ENCODE measurements at places on chromosomes 12 and 14.
A peak's percentile ranks its signal among the peaks of the same experiment; 100 is the strongest.

DNA sequence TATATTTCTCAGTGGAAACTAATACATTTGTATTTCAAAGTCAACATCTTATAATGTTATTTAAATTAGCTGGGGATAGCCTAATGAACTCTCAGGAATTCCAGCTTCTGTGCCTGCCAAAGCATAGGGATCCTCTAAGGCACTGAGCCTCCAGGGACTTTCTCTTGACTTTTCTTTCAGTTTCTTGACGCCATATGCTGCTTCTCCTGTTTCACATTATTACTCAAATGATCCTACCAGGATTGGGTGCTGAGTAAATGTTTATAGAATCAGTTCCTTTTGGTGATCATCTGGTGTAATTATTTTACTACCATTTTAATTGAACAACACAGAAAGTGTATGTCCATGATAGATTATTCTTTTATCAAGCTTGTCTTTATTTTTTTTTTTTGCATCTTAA lies 7.9 kb downstream of the METTL25 start:
- no peak overlapping the region for H3K4me3 ChIP-seq
- no peak overlapping the region for H3K27ac ChIP-seq
- DNase-seq, result no peak
- H3K4me1 ChIP-seq, result peaks cover 4% of the 10 kb centered on the region

- no peak overlapping the region for H3K4me3 ChIP-seq
- no peaks in the 10 kb centered on the region for H3K4me1 ChIP-seq
- H3K27ac ChIP-seq, result no peak overlapping the region
- no peak for DNase-seq
Observed at GRCh38 chr12:77401770-77402081, 336.4 kb upstream of the E2F7 start.

DNA sequence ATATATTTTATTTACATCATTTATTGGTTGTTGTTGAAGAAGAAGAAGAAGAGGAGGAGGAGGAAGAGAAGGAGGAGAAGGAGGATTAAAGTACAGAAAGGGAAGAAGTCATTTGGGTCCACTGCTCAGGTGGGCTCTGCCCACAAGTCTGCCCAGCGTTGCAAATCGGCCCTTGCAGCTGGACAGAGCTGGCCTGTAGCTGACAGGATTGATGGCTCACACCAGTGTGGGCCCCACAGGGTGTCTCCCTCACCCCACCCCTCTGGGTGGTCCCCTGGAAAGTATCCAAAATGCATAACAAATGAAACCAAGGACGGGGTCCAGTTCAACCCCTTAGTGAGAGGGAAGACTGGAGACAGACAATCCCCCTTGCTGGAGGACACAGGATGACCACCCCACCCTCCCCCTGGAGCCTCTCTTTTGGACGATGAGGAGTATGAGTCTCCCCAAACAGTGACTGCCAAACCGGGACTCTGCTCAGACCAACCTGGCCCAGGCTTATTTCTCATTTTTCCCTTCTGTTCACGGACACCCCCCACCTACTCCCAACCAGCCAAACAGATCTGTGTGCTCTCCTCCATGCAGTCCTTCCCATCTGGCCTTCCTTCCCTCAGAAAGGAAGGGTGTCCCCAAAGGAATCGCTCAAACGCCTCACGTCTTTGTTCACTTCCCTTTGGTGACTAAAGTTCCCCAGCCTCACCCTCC lies 17.7 kb downstream of the DPF3 start:
- peak overlapping the region; percentile 63 for H3K27ac ChIP-seq
- peaks cover 12% of the 10 kb centered on the region for H3K36me3 ChIP-seq
- H3K4me3 ChIP-seq, result no peak overlapping the region
- DNase-seq, result no peak

DNA sequence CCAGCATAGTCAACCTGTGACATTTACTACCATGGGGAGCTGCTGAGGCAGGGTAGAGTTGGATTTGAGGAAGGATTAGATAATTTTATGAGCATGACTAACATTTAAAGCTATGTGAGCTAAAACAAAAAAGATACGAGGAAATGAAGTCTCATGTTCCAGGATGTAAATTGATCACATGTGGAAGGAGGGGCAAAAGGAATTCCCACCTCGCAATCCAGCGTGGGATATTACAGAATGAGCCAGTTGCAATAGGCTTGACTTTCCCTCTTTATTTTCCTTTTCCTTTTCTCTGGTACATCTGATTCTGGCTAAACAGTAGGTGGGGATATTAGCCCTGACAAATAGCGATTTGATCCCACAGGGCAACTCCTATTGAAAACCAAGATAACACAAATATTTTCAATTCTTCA lies 214.9 kb upstream of the HMGA2 start:
- H3K36me3 ChIP-seq, result no peaks in the 10 kb centered on the region
- peaks cover 20% of the 10 kb centered on the region for H3K27me3 ChIP-seq
- H3K4me3 ChIP-seq, result no peak overlapping the region
- no peak for DNase-seq

- H3K4me1 ChIP-seq, result no peaks in the 10 kb centered on the region
- no peaks in the 10 kb centered on the region for H3K36me3 ChIP-seq
- no peaks in the 10 kb centered on the region for H3K27me3 ChIP-seq
Observed at GRCh38 chr12:57250956-57251355, at the start of gene STAC3. STAC3 (minus strand) TSS chr12:57251187; CDS start chr12:57249636, 1,551 bp downstream.

GRCh38 chr14:64391986-64392385 lies 3.8 kb downstream of the MTHFD1 start:
- H3K27ac ChIP-seq, result peak overlapping the region; percentile 83
- no peaks in the 10 kb centered on the region for H3K27me3 ChIP-seq
- no peak for DNase-seq
- peaks cover 10% of the 10 kb centered on the region for H3K36me3 ChIP-seq

DNA sequence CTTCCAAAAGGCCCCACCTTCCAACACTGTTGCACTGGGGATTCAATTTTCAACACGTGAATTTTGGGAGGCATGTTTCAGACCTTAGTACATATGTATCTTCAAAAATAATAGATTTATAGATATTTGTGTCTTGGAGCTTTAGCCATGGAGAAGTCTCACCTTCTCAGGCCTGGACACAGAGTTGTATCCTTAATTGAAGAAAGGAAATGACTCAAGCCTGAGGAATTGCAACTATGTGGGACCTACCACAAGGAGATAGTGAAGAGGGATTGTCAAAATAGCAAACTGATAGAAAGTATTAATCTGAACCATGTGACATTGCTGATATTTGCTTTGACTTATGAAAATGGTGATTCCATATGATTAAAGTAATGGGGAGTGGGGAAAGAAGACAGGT lies 89.8 kb downstream of the ACSS3 start:
- H3K4me3 ChIP-seq, result no peak overlapping the region
- no peaks in the 10 kb centered on the region for H3K36me3 ChIP-seq
- no peak overlapping the region for H3K27ac ChIP-seq
- H3K4me1 ChIP-seq, result no peaks in the 10 kb centered on the region
- no peak for DNase-seq

- H3K4me1 ChIP-seq, result peaks cover 26% of the 10 kb centered on the region
- H3K27me3 ChIP-seq, result no peaks in the 10 kb centered on the region
- peaks cover 9% of the 10 kb centered on the region for H3K36me3 ChIP-seq
- H3K4me3 ChIP-seq, result no peak overlapping the region
- DNase-seq, result no peak
- H3K27ac ChIP-seq, result peak overlapping the region; percentile 11
Observed at GRCh38 chr14:50006141-50006540, 110.2 kb downstream of the VCPKMT start.

DNA sequence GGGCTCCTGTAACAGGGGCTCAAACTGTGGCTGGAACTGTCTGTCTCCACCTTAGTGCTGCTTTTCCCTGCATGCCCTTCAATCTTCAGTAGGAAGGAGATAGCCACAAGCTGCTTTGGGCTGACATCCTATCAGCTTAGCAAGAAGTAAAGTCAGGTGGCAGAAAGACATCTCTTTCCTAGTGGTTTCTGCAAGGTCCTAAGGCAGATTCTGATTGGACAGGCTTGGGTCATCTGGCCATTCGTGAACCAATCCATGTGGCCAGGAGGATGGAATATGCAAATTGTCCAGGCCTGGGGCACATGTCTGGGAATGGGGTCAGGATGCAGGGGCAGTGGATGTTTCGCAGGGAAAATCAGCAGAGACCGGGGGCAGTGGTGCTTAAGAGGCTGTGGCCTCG lies 5.2 kb downstream of the RITA1 start:
- no peak overlapping the region for H3K4me3 ChIP-seq
- no peak overlapping the region for H3K27ac ChIP-seq
- no peaks in the 10 kb centered on the region for H3K27me3 ChIP-seq
- peaks cover 6% of the 10 kb centered on the region for H3K36me3 ChIP-seq
- H3K4me1 ChIP-seq, result peaks cover 17% of the 10 kb centered on the region

DNA sequence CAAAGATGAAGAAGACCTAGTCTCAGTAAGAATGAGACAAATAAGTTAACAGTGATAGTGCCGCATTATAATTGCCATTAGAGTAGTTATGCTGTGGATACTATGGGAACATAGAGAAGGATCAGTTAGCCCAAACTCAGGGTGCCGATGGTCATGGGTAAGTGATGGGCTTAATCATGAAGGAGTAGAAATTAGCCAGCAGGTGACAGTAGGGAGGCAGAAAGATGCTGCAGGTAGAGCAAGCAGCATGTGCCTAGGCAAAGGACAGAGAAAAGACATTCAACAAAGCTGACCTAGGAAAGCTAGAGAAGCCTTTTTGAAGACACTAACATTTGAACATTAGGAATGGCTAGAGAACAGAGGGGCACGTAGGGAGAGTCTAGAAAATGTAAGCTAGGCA lies 30.6 kb upstream of the PTPRQ start:
- no peaks in the 10 kb centered on the region for H3K36me3 ChIP-seq
- no peak overlapping the region for H3K27ac ChIP-seq
- H3K4me3 ChIP-seq, result no peak overlapping the region
- H3K27me3 ChIP-seq, result peaks cover 2% of the 10 kb centered on the region
- DNase-seq, result no peak
- no peaks in the 10 kb centered on the region for H3K4me1 ChIP-seq

GRCh38 chr14:95137804-95138167 lies 19.5 kb downstream of the DICER1 start:
- H3K27ac ChIP-seq, result peak overlapping the region; percentile 86
- no peaks in the 10 kb centered on the region for H3K27me3 ChIP-seq
- H3K4me3 ChIP-seq, result no peak overlapping the region
- peaks cover 72% of the 10 kb centered on the region for H3K4me1 ChIP-seq
- peaks cover 11% of the 10 kb centered on the region for H3K36me3 ChIP-seq

DNA sequence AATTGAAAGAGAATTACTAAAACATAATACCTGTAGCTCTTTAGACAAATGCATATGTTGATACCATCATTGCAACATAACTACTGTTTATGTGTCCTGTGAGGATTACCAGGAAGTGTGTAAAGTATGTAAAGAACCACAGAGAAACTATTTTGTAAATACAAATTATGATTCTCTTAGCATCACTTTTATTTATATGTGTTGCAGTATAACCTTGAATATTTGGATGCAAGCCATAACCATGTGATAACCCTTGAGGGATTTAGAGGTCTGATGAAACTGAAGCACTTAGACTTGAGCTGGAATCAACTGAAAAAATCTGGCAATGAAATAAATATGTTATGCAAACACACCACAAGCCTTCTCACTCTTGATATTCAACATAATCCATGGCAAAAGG lies 77.5 kb downstream of the LRRC9 start:
- no peaks in the 10 kb centered on the region for H3K4me1 ChIP-seq
- H3K27ac ChIP-seq, result no peak overlapping the region
- DNase-seq, result no peak
- no peaks in the 10 kb centered on the region for H3K36me3 ChIP-seq
- peaks cover 26% of the 10 kb centered on the region for H3K27me3 ChIP-seq

DNA sequence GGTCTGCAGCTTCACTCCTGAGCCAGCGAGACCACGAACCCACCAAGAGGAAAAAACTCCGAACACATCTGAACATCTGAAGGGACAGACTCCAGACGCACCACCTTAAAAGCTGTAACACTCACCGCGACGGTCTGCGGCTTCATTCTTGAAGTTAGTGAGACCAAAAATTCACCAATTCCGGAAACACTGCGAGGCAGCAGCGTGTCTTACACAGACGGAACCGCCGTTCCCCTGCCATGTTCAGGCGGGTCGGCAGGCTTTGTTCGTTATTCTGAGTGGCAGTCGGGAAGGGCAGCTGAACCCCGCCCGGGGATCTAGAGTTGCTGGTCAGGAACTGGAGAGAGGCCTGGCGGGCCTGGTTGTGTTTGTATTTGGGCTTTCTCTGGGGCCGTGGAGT lies 20.3 kb upstream of the LPCAT3 start:
- no peaks in the 10 kb centered on the region for H3K36me3 ChIP-seq
- no peak overlapping the region for H3K27ac ChIP-seq
- H3K4me1 ChIP-seq, result peaks cover 6% of the 10 kb centered on the region
- no peaks in the 10 kb centered on the region for H3K27me3 ChIP-seq

GRCh38 chr12:82082501-82082900 lies 275.7 kb downstream of the CCDC59 start:
- no peaks in the 10 kb centered on the region for H3K36me3 ChIP-seq
- no peaks in the 10 kb centered on the region for H3K27me3 ChIP-seq
- H3K4me3 ChIP-seq, result no peak overlapping the region
- no peak overlapping the region for H3K27ac ChIP-seq
- no peak for DNase-seq
- no peaks in the 10 kb centered on the region for H3K4me1 ChIP-seq
